ENCODE measurements at places on chromosomes 16 and 17. TPM values are rescaled to one million over a fixed set of nuclear protein-coding genes. Genes with fewer than 3 reads are reported as not detected.

GRCh38 chr16:88069397-88070168 lies 118.3 kb downstream of the BANP start:
- no peak for DNase-seq

KRTAP4-8 gene
- not detected for polyA plus RNA-seq

- peak; percentile 20 for DNase-seq
Measured at GRCh38 chr17:79777894-79778503, at the start of gene CBX2. Gene CBX2 (plus strand): TSS chr17:79778148. CDS start chr17:79778236, 88 bp downstream.

SPIRE2 gene
- polyA plus RNA-seq = 15.7 TPM
